ENCODE measurements at places on chromosomes 5 and 9.

GRCh38 chr5:140292212-140293036 is 10.5 kb downstream of the PFDN1 start:
- DNase-seq: no peak

- no peak for DNase-seq
These were observed 172.1 kb upstream of the PPP1R2B start for GRCh38 chr5:156677963-156678362.

DNA sequence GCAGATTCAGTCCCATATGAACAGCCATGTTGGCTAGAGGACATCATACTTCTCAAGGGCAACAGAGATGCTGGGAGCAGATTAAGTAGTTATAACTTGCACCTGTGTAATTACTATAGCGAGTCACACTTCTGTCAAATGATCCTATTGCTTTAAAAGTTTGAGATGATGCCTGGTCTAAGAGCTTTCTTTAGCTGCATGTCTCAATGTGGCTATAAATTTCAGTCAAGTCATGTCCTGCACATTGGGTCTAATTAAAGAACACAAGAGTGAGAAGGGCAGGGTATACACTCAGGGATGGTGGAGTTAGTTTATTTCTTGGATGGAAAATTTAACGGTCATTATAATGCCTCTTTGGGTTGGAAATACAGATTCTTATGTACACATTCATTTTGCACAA is 557.3 kb downstream of the RAB3C start:
- DNase-seq: no peak

DNA sequence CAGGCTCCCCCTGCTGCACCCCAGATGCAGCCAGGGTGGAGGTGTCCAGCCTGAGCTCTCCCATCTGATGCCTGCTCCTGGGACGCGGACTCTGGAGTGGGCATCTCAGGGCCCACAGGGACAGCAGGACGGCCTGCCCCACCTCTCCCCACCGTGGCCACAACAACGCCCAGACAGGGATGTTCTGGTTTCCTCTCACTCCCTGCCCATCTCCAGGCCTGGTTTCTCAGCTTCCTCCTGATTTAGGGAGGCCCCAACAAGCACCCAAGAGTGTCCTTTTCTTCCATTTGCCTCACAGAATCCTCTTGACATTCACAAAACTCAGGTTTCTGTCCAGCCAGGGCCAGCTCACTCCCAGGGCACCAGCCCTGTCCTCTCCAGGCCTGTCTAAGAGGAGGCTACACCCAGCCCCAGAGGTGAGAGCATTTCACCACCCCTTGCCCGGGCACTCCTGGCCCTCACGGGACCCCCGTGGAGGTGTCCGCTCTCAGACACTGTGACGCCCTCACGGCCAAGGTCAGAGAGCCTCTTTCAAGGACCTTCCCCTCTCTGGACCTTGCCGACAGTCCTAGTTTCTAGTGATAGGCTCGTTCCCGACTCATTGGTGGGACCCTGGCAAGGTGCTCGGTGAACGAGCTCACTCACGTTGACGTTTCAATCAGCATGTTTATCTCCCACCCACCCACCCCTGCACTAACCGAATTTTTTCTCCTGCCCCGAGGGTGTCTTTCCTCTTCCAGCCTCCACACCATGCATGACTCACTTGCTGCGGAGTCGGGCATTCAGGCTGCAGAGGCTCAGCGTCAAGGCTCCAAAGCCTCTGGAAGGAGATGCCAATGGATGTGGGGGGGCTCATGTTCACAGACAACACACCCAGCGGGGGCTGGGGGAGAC is 62.0 kb upstream of the UNC5A start:
- no peak for DNase-seq

GRCh38 chr5:171660434-171660833 is 125.2 kb upstream of the SMIM23 start:
- DNase-seq: no peak

GRCh38 chr9:137163365-137163715 is 6.5 kb downstream of the LRRC26 start:
- no peak for DNase-seq

GRCh38 chr5:2149195-2149539 is 266.4 kb upstream of the IRX4 start:
- DNase-seq: no peak

DNA sequence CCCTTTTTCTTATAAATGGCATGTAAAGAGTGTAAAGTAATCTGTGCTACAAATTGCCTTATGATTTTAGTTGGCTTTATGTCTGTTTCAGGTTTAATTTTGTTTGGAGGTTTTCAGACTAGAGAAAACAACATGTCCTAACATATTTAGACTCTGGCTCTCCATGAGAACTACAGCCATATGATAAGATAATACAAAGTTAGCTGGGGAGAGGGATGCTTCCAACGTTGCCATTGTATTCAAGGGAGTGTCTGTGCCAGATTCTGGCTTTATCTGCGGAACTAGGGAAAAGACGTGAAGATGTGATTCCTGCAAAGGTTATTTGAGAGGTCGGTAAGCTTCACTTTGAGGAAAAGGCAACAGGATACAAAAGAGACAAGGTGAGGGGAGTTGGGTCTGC is 140.0 kb upstream of the OTULINL start:
- no peak for DNase-seq

DNA sequence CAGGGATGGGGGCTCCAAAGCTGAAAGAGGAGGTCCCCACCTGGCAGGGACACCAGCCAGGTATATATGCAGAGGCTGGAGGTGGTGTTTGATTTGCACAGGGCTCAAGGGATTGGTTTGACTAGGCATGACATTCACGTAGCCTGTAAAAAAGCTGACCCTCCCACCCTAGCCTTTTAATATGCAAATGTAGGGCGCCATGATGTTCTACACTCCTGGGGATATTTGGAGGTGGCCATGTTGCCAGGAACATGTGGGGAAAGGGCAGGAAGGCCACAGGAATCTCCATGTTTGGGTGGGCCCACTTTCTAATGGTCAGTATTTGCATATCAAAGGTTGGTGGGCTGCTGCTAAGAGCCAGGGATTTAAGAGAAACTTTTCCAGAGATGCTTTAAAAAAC is 12.0 kb upstream of the THG1L start:
- no peak for DNase-seq

Measured in central memory CD4-positive, alpha-beta T cell (primary cell).